ENCODE measurements at places on chromosomes 1 and 21.
A peak's percentile ranks its signal among the peaks of the same experiment; 100 is the strongest.

DNA sequence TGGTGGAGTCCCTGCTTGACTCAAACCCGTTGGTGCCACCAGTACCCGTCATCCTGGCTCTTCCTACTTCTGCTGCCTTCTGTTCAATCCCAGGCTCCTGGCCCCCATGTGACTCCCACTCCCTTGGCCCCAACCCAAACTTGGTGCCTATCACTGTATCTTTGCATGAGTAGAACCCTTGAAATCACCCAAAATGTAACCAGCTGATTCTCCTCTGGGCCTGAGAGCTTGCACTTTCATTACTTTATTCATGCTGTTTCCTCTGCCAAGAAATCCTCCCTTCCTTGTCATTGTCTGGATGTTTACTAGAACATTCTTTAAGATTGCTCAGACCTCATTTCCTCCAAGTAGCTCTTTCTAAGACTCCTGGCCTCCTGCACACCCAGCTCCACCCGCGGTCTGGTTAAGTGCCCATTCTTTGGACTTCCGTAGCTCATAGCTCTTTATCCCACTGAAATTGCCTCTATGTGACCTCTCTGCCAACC, 15.7 kb downstream of the PTAFR start:
- no peak for DNase-seq

DNA sequence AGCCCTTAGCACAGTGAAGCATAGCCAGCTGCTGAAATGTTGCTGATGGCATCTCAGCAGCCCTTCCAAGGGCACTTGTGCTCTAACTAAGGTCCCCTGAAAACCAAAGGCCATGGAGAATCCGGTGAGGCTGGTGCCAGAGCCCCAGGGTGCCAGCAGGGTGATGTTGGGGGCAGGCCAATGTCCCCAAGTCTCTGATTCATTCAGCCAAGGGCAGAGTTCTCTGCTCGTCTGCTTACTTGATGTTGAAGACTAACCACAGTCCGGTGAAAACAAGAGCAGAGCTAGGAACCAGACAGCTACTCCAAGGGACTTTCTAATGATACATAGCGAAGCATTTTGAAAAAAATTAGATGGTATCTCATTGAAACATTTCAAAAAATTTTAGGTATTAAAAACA, 149.8 kb downstream of the ZZZ3 start:
- DNase-seq, result no peak

DNA sequence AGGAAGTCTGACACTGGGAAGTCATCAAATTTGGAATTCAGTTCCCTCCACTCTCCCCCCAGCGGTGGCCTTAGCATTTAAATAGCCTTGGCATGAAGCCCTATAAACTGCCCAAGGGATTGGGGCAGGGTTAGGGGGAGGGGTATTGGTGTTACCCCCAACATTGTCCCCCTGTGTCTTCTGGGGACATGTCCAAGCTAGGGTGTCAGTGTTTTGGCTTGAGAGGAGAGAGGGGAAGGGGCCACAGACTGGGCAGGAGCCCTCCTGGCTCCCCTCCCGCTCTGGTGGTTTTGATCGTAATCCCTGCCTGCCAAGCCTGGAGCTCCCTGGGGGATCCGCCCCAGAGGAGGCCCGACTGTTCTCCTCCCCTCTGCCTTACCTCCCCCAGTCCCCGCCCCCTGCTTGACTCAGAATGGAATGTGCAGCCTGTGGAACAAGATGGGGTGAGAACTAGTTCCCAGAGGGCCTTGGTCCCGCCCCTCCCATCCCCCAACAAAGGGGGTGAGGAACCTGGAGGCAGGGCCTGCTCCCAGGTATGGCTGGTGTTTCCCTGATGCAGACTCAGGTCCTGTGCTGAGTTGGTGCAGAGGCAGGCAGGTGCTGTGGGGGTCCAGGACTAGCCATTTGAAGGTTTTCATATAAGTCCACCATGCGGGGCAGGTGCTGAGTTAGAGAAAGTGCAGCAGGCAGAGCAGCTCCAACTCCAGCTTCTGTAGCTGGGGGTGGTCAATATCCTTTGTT, 7.4 kb downstream of the SOX13 start:
- peak; percentile 20 for DNase-seq

DNA sequence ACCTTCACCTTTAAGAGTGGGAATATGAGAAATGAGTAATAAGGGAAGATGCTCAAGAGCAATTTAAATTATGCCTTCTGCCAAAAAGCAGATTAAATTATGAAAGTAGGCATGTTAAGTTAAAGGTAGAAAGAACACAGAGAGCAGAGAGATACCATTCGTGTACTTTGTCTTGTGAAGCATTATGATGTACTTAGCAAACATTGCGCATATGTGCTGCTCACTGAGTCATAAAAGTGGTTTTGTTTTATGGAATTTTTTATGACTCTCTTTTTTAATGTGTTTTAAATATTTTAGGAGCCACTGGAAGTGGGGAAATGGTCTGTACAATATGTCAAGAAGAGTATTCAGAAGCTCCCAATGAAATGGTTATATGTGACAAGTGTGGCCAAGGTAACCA, 35.3 kb downstream of the MTF2 start:
- no peak for DNase-seq

DNA sequence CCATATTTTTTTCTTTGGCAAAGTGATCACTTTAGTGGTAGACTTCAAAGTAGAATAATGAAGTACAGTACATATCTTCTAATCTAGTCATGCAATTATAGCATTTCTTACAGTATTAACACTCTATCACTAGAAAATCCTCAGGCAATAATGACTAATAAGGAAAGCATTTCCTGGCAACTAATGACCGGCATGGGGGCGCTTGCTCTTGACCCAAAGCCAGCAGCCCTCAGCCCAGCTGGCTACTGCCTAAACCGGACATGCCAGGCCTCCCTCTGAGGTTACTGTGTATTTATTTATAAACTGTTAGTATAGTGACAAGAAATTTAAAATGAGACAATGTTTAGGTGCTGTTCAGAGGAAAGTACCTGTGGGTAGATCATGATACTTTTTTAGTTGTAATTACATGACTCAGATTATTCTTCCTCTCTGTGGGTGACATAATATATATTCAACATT, 633.8 kb downstream of the PTPRC start:
- no peak for DNase-seq

- no peak for DNase-seq
These were observed 12.6 kb downstream of the RUNX3 start for GRCh38 chr1:24917327-24918074.

GRCh38 chr1:17591814-17592430, 52.4 kb downstream of the ARHGEF10L start:
- no peak for DNase-seq

All from C1 segment of cervical spinal cord (tissue), 14 donors.